ENCODE measurements at places on chromosomes 5 and 9.

DNA sequence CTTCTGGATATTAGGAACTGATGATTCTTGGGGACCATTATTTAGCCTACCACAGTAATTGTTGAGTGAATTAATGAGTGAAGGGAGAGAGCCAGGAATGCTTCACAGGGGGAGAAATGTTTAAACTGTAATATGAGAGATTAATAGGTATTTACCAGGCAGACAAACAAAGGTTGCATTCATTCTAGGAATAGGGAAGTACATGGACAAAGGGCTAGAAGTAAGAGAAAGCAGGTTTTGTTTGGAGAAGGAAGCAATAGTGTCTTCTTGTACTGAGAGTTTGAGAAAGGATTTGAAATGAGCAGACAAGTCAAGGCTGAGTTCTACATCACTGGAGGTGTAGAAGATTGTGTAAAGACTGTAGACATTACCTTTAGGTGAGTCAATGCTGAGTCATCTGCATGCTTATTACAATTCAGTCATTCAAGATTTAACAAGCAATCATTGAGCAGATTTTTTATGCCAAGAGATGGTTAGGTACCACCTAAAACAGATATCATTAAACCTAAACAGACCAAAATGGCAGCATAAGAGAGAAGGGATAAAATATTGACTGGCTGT lies 8.0 kb downstream of the TAF1L start:
- DNase-seq: peak; percentile 81

- no peak for DNase-seq
These were observed 243.8 kb upstream of the PUM3 start for GRCh38 chr9:3087697-3088096.

GRCh38 chr9:131067625-131068024 lies 28.7 kb upstream of the AIF1L start:
- DNase-seq: no peak

DNA sequence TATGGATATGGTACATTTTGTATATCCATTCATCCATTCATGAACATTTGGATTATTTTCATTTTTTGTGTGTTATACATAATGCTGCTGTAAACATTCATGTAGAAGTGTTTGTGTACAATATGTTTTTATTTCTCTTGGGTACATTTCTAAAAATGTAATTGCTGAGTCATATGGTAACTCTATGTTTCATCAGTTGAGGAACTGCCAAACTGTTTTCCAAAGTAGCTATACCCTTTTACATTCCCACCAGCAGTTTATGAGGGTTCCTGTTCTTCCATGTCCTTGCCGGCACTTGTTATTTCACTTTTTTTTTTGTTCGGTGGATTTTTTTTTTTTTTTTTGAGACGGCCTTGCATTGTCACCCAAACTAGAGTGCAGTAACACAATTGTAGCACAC lies 54.0 kb upstream of the MCCC2 start:
- DNase-seq: no peak

DNA sequence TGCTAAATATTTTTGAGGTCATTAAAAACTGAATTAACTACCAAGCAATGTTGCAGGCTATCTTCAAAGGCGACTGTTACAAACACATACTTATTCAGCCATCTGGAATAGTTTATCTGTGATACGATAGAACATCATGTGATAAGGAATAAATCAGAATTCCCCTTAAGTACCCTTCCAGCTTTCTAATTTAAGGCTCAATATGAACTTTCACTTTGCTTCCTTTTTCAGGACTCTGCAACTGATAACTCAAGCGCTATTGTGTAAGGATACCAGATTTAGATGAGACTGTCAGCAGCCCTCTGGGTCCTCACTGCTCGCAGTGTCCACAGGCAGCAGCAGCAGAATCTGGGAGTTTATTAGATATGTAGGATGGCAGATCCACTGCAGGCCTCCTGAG lies 416.3 kb downstream of the SPATA31D1 start:
- no peak for DNase-seq
